ENCODE measurements at places on chromosomes 6 and 20.

GRCh38 chr6:12200015-12200564 is 90.1 kb upstream of the EDN1 start:
- DNase-seq = peak; percentile 53

- peak; percentile 26 for DNase-seq
Observed at GRCh38 chr6:136284909-136285308, 4.7 kb downstream of the BCLAF1 start.

DNA sequence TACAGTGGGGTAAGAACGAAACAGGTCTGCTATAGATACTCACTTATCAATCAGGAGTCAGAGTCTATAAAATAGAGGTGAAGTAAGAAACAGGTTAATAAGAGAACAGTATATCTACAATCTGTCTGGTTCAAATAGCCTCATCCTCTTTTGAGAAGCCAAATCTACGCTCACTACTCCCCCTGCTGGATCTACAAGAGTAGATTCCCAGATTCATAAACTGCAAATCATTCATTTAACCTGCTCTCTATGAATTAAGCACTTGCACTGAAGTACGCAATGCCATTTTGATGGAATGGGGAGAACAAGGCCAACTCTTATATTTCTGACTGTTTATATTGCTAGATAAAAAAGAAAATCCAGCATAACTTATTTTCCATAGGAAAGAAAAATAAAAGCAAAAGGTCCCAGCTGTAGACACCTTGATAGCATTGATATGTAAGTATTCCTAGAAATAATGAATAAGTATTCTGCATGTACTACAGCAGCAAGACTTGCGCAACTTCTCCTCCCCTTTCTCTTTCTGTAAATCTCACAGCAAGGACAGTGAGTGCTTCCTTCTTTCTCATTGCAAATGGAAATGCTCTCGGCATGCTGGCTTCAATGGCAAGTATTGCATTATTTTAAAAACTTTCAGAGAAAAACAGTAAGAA is 92.3 kb downstream of the RFX6 start:
- DNase-seq = peak; percentile 54

DNA sequence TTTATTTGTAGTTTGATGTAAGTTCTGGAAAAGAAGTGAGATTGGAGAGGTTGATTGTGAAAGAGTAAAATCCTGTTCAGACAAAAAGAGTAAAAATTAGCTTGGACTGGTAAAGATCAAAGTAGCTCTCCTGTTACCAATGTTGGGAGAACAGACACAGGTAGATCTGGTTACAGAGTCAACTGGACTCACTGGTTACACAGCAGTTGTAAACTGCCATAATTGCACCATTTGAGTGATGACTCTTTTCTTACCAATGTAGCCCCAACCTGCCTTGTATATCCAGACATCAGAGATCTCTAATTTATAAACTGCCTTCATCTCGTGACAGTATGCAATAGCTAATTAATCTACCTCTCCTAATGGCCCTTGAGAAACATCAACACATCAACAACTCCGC is 165.6 kb upstream of the PRSS16 start:
- no peak for DNase-seq

- no peak for DNase-seq
Observed at GRCh38 chr6:161523362-161523761, 249.5 kb upstream of the AGPAT4 start.

GRCh38 chr6:133001040-133001565 is 186.7 kb downstream of the RPS12 start:
- no peak for DNase-seq

GRCh38 chr20:62104791-62105345 is 17.4 kb upstream of the LSM14B start:
- DNase-seq = no peak

DNA sequence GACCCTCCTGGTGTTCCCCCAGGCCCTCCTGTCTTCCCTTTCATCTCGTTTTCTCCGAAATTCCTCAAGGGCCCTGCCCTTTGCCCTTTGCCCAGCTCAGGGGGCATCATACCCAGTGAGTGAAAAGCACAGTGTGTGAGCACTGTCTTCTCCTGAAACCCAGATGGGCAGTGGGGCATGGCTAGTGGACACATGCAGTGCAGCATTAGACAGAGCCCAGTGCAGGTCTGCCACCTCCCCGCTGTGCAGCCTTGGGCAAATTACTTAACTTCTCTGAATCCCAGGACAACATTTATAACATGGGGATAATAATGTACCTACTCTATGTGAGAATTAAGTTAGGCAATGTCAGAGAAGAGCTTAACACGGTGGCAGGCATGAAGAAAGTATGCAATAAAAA is 1.3 kb downstream of the PRND start:
- no peak for DNase-seq

GRCh38 chr6:170117111-170117972 is 173.5 kb downstream of the DLL1 start:
- no peak for DNase-seq

- DNase-seq = peak; percentile 40
Observed at GRCh38 chr6:11025921-11026635, 18.0 kb downstream of the ELOVL2 start.

DNA sequence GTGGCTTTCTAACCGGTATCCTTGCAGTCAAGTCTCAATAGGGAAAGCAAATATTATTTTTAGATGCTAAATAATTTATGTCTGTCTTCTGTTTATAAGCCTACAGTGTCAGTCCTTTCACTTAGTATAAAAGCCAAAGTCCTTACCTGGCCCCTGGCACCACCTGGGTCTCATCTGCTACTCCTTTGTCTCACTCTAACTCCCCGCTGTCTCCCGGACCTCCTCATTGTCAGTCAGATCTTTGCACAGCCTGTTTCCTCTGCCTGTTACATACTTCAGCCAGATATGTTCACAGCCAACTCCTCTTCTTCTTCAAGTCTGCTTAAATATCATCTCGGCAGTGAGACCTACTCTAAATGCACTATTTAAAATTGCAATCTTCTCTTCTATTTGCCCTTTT is 84.2 kb downstream of the THEMIS start:
- no peak for DNase-seq

GRCh38 chr6:154613137-154613676 is 102.7 kb upstream of the CNKSR3 start:
- peak; percentile 79 for DNase-seq

DNA sequence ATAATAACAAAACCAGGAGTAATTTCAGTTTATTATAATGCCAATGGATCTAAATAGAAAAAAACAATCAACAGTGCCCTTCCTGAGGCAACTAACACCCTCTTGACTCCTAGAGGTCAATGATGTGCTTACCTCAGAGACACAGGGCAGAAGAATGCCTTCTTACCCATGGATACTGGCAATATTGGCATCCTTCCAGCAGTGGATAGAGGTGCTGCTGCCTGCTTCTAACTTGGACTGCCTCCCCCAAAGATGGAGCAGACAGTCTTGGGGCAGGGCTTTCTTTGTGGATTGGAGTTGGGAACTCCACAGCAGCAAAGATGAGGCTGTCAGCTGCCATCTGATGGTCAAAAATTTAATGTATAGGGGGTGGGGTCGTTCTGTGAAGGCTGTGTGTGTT is 78.7 kb downstream of the AK9 start:
- DNase-seq = no peak

DNA sequence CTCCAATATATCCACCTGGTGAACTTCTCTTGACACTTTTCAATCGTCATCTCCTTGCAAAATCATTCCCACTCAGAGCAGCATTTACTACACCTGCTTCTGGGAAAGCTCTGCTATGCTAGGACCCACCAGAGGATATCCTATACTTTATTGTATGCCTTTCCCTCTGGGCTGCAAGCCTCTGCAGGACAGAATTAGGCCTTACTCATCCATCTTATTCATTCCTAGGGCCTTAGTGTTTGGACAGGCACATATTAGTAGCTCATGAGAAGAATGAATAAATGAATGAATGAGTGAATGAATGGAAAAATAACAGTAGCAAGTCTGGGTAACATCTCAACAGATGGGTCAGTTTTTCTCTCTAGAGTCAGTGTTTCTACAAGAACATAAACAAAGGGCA is 216.1 kb downstream of the MAFB start:
- no peak for DNase-seq

DNA sequence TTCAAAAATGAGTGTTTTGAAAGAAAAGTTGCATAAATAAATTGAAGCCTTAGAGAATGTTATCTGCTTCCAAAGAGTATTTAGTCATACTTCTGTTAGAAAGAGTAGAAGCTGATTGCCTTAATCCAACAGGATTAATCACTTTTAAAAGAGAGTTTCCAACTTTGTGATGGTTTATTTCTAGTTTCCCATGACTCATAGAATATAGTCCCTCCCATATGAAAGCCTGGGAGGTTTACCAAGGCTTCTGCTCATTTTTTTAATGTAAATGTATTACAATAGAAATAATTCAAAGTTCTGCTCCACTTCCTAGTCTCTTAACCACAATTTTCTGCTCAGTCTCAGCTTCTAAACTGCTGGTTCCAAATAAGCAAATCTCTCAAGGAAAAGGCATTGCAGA is 118.0 kb upstream of the IRAK1BP1 start:
- no peak for DNase-seq

DNA sequence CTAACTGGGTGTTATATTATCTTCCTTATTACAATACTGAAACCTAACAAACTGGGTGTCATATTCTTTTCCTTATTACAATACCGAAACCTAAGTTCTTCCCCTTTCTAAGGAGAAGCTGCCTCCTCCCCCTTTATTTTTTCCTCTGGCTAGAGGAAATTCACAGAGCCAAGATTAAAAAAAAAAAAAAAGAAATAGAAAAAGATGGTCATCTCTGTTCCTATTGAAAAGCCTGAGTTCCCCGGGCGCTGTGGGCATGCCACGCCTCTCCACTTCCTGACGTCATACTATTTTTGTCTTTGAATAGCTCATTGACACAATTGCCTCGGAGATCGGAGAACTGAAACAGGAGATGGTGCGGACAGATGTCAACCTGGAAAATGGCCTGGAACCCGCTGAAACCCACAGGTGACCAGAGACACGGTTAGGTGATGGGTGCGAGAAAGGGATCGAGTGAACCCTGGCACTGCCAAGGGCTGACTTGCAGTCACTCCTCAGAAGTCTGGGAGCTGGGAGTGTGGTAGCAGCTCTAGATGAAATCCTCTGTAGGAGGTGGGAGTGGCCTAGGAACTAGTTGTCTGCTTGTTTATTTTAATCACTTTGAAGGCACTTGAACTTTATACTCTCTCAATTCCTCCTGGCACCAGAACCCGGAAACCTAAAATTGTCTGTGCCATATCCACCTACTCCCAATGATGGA is 82.2 kb upstream of the NAA20 start:
- peak; percentile 96 for DNase-seq

DNA sequence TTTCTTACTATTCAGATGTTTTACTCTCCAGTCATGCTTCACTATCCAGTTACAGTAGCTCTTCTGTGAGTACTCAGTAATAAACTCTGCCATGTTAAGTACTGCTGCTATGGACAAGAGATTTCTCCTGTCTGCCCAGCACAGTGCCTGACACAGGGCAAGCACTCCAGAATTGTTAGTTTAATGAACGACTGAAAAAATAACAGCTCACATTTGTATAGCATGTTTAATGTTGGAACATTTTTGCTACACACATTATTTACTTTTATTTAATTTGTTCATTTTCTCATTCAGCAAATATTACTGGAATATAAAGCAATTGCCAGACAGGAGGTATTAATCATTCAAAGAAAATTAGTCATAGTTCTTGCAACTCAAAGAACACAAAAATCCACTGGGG is 142.6 kb upstream of the HMGN3 start:
- no peak for DNase-seq

GRCh38 chr6:1386038-1386709 is 3.2 kb upstream of the FOXF2 start:
- DNase-seq = no peak

Data from MV-4-11 (cell line).